NCI-H1417 treated with DMSO at 0.1 percent for 48 hours (cell line): ENCODE measurements at places on chromosomes 2 and 18.

DNA sequence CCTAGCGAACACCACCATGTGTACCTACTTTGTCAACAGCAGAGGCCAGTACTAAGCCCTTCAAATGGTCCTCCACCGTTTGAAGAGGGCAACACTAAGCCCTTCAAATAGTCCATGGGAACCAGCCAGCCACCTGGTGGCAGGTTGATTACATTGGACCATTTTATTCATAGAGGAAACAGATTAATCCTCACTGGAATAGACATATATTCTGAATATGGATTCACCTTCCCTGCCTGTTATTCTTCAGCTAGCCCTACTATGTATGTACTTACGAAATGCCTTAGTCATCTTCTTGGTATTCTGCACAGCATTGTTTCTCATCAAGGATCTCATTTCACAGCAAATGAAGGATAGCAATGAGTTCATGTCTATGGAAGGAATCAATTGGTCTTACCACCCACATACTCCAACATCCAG lies 10.0 kb upstream of the ZNF396 start:
- no peak for DNase-seq

DNA sequence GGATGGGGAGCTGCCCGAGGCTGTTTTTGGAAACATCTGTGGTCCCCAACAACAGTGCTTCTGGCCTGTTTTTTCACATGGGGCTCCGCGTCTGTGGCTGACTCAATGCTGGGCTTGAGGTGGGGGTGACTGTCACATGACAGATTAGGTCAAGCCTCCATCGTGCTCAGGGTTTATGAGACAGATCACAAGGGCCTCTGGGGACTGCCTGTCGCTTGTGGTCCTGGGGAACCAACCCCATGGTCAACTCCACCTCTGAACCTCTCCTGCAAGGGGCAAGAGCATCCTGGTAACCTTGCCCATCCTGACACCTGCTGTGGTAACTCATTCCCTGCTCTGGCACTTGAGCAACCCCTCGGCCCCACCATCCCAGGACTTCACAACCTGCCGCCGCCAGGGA lies 47.6 kb upstream of the SH3RF3 start:
- no peak for DNase-seq

DNA sequence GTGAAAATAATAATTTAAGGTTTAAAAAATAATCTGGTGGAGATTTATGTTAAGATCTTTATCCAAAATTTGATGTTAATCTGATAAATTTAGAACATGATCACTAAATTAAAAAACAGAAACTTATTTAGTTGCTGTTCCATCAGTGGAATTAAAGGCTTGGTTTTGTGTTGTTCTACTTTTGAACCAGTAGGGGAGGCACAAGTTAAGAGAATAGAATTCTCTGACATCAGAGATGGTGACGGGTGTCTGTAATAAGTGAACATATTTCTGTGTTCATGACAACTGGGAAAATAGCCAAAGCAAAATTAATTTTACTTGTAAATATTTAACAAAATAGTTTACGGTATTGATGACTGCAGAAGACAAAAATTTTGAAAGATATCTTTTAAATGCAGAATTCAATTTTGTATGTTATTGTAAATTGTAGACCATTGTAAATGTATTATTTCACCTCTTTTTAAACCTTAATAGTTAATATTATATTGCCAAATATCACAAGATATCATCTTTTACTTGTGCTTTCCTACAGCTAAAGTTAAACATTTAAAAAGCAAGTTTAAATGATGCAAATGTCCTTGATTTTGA lies 106.0 kb downstream of the UBR3 start:
- no peak for DNase-seq

DNA sequence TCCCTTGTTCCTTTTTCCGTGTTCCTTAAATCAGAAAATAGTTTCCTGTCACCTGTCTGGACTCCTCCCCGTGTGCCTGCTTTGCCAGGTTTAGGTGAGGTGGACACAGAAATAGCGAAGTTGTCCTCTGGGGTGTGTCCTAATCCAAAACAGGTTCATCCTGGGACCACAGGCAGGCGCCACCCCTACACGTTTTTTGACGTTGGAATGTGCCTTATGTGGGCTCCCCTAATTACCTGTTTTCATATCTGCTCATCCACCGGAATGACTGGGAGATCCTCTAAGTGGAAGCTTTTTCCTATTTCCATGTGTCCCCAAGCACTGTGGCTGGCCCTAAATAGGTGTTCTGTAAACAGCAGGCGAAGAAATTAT lies 49.0 kb upstream of the PAIP2B start:
- DNase-seq = no peak

DNA sequence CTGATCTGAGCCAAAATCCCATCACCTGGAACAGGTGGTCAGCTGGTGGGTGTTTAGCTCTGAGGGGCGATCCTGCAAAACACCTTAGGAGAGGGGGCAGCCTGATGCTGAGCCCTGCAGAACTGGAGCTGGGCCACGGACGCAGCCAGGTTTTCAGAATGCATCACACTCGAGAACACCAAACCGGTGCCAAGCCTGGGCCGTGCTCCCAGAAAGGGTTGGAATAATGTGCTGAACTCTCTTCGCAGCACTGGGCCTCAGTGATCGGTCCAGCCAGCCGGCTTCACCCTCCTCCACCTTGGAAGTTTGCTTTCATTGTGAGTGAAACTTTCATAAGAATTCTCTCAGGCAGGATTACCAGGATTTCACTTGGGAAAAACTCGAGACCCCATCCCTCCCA lies 56.5 kb upstream of the TTC39C start:
- no peak for DNase-seq

- DNase-seq = no peak
Observed at GRCh38 chr18:3104190-3105054, 91.5 kb upstream of the LPIN2 start.

DNA sequence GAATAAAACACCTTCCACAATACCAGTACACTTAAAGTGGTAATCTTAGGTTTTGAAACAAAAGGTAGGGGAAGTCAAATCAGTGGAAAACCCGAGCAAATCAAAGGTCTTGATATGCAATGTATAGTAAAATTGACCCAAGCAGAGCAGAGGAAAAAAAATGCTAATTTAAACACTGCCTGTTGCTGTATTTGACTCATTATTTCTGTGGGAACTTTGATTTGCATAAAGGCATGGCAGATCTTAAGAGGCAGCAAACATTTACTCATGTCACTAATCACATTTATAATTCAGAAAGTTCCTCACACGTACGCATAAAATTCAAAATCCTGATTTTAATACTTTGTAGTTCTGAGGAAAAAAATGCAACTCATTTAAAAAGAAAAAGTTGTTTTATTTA lies 64.4 kb downstream of the IKZF2 start:
- DNase-seq = no peak

- DNase-seq = no peak
Observed at GRCh38 chr2:145592361-145592760, 1072.4 kb upstream of the ZEB2 start.
